Spinal cord (tissue), 10 donors: ENCODE measurements at places on chromosomes 16 and 17. TPM values are rescaled to one million over a fixed set of nuclear protein-coding genes. Genes with fewer than 3 reads are reported as not detected.

The C1QTNF1 gene
- total RNA-seq = 9.0 TPM

DNA sequence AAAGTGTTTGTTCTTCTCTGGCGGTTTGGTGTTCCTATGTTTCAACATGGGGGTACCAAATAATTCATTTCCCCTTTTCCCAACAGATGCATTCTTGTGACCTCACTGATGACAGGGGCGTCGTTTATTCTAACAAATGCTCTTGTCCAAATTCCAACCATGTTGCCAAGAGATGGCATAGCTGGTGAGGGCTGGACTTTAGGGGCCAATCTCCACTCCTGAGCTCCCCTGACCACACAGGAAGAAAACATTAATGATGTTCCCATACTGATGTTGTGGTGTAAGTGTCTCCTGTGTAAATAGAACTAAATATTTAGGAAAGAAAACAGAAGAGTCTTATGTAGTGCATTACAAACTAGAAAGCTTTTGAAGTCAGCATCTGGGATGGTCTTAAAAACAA, 431.6 kb downstream of the CDH13 start:
- no peaks in the 10 kb centered on the region for H3K27me3 ChIP-seq
- H3K4me3 ChIP-seq = no peak overlapping the region
- H3K36me3 ChIP-seq = no peaks in the 10 kb centered on the region
- DNase-seq = no peak
- no peak overlapping the region for H3K27ac ChIP-seq

The SOCS1 gene
- total RNA-seq = 2.1 TPM

The KRT40 gene
- total RNA-seq = 0.40 TPM

DNA sequence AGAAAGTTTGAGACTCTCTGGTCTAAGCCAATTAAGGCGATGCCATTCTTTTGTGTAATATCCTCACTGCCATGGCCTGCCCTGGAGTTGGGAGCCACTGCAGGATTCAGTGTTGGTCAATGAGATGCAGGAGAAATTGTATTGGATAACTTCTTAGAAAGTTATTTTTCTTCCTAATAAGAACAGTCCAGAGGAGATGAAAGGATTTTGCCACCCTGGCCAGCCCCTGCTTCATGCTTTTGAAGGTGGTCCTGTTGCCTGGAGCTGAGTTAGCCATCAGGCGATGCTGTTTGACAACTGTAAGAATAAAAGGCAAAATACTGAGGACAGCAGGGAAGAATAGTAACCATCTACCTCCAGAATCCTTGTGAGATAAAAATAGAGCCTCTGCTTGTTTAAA, 35.4 kb upstream of the CNTNAP4 start:
- H3K4me1 ChIP-seq = no peaks in the 10 kb centered on the region
- H3K27ac ChIP-seq = no peak overlapping the region
- no peak overlapping the region for H3K4me3 ChIP-seq
- H3K36me3 ChIP-seq = no peaks in the 10 kb centered on the region
- no peaks in the 10 kb centered on the region for H3K27me3 ChIP-seq

DNA sequence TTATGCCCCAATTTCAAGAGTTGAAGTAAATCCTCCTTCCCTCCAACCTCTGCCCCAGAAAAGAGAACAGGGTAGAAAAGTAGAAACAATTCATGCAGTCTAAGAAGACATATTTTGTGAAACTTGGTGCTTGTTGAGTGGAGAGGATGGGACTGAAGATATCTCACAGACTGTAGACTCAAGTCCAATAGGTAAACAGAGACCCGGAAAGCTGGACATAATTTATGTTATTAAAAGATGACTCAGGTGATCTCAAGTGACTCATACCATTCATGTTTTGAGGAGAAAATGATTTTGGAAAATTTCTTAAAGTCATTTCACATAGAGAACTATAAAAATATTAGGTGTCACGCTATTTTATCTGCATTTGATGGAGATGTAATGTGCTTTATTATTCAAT, 203.1 kb upstream of the SOX9 start:
- no peaks in the 10 kb centered on the region for H3K36me3 ChIP-seq
- H3K4me1 ChIP-seq = no peaks in the 10 kb centered on the region
- no peaks in the 10 kb centered on the region for H3K27me3 ChIP-seq
- H3K27ac ChIP-seq = no peak overlapping the region

GRCh38 chr17:37661400-37662014, 18.3 kb upstream of the DDX52 start:
- no peak for DNase-seq
- H3K36me3 ChIP-seq = no peaks in the 10 kb centered on the region
- no peak overlapping the region for H3K27ac ChIP-seq
- no peaks in the 10 kb centered on the region for H3K27me3 ChIP-seq
- no peak overlapping the region for H3K4me3 ChIP-seq

DNA sequence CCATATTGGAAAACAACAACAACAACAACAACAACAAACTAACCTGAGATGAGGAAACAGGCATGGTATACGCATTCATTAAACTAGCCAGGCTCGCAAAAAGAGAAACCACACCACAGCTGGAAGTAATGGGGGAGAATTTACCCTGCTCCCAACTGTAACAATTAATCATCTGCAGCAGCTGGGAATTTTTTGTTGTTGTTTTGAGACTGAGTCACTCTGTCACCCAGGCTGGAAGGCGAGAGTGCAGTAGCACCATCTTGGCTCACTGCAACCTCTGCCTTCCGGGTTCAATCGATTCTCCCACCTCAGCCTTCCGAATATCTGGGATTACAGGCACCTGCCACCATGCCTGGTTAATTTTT, 16.3 kb downstream of the PRPSAP1 start:
- DNase-seq = no peak
- no peaks in the 10 kb centered on the region for H3K4me1 ChIP-seq
- no peaks in the 10 kb centered on the region for H3K27me3 ChIP-seq
- H3K36me3 ChIP-seq = peaks cover 15% of the 10 kb centered on the region

GRCh38 chr17:48995974-48996721, 1.0 kb upstream of the IGF2BP1 start:
- peaks cover 45% of the 10 kb centered on the region for H3K27me3 ChIP-seq
- peak overlapping the region; percentile 56 for H3K4me3 ChIP-seq
- DNase-seq = peak; percentile 91
- H3K36me3 ChIP-seq = no peaks in the 10 kb centered on the region

The ANKRD11 gene
- 53.4 TPM for total RNA-seq

DNA sequence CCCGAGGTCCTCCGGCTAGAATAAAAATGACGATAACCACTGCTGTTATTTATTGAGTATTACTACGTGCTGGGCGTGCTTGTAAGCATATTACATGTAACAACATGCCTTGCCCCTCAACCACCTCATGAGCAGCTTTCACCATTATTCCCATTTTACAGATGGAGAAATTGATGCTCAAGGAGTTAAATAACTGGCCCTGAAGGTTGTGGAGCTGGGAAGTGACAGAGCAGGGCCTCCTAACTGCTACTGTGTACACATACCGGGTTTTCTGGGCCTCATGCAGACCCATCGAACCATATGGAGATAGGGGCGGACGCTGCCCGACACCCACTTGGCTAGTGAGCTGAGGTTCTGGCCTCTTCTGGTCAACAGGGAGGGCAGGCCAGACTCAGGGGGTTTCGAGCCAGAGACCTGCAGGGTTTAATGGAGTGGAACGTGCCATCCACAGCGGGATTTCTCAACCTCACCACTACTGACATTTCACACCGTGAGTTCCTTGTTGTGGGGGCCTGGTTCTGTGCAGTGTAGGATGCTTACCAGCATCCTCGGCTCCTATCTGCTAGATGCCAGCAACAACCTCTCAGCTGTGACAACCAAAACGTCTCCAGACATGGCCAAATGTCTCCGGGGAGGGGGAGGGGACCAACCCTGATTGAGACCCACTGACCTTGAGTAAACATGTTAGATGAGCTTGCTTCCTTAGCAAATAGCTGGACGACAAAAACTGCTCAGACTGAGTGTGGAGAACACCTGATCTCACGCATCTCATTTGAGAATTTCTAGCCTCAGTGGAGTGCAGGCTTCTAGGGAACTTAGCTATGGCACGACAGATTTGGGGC, 432.0 kb downstream of the SLC39A11 start:
- no peaks in the 10 kb centered on the region for H3K36me3 ChIP-seq
- no peak for DNase-seq
- peaks cover 39% of the 10 kb centered on the region for H3K4me1 ChIP-seq
- no peaks in the 10 kb centered on the region for H3K27me3 ChIP-seq
- no peak overlapping the region for H3K4me3 ChIP-seq

DNA sequence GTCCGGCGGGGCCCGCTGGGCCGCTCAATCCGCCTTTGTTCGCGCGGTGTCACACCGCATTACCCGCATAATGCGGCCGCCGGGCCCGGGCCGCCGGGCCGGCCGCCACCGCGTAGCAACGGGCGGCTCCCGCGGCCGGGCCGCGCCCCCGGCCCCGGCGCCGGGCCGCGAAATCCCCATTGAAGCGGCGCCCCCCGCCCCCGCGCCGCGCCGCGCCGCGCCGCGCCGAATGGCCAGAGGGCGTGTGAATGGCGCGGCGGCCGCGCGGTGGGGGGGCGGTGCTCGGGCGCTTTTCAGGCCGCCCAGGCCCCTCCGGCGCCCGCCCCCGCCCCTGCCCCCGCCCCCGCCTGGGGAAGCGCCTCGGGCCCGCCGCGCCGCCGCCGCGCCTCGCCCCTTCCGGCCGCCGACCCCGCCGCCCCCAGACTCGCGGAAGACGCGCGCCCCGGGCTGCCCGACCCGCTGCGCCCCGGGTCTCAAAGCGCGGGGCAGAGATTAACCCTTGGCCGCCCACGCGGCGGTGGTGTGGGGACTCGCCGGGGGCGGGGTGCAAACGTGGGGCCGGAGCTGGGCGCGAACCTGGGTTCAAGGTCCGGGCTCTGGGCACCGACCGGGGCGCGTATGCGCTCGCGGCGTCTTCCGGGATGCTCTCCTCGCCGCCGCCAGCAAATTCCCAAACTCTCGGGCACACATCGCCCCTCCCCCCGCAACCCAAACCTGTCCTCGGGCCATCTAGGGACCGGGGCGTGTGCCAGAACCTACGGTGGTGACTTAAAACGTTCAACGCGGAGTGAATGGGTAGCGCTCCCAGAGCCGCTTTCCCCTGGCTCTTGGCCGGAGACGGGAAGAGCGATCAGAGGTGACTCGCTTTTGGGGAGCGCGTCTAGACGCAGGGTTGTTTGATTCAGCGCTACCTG, 46.7 kb downstream of the WNT3 start:
- no peak for DNase-seq
- H3K4me3 ChIP-seq = peak overlapping the region; percentile 40
- peaks cover 41% of the 10 kb centered on the region for H3K4me1 ChIP-seq
- peak overlapping the region; percentile 11 for H3K27ac ChIP-seq
- H3K36me3 ChIP-seq = peaks cover 33% of the 10 kb centered on the region

DNA sequence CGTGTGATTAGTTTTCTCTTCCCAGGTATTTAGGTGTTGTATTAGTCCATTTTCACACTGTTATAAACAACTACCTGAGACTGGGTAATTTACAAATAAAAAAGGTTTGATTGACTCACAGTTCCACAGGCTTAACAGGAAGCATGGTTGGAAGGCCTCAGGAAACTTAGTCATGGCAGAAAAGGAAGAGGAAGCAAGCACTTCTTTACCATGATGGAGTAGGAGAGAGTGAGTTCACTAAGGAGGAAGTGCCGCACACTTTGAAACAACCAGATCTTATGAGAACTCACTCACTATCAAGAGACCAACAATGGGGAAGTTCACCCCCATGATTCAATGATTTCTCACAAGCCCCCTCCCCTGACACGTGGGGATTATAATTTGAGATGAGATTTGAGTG, 1343.7 kb upstream of the GOT2 start:
- no peaks in the 10 kb centered on the region for H3K4me1 ChIP-seq
- no peak overlapping the region for H3K27ac ChIP-seq
- no peaks in the 10 kb centered on the region for H3K36me3 ChIP-seq
- DNase-seq = no peak
- no peak overlapping the region for H3K4me3 ChIP-seq

- DNase-seq = no peak
- peaks cover 5% of the 10 kb centered on the region for H3K36me3 ChIP-seq
- no peaks in the 10 kb centered on the region for H3K27me3 ChIP-seq
- no peak overlapping the region for H3K4me3 ChIP-seq
- no peaks in the 10 kb centered on the region for H3K4me1 ChIP-seq
- H3K27ac ChIP-seq = no peak overlapping the region
These were observed 43.4 kb downstream of the HNF1B start for GRCh38 chr17:37701496-37701898.

- no peak for DNase-seq
- no peak overlapping the region for H3K27ac ChIP-seq
- peaks cover 73% of the 10 kb centered on the region for H3K4me1 ChIP-seq
- H3K4me3 ChIP-seq = peak overlapping the region; percentile 24
- peaks cover 100% of the 10 kb centered on the region for H3K27me3 ChIP-seq
These were observed 2.6 kb downstream of the LHX1 start for GRCh38 chr17:36939802-36940312.

GRCh38 chr17:43679911-43680310, 18.2 kb upstream of the MEOX1 start:
- peaks cover 34% of the 10 kb centered on the region for H3K4me1 ChIP-seq
- H3K27me3 ChIP-seq = no peaks in the 10 kb centered on the region
- H3K27ac ChIP-seq = no peak overlapping the region
- H3K4me3 ChIP-seq = no peak overlapping the region

- H3K4me1 ChIP-seq = peaks cover 43% of the 10 kb centered on the region
- H3K27me3 ChIP-seq = no peaks in the 10 kb centered on the region
- DNase-seq = no peak
- peak overlapping the region; percentile 94 for H3K27ac ChIP-seq
- peaks cover 8% of the 10 kb centered on the region for H3K36me3 ChIP-seq
These were observed 278 bp downstream of the RAB11FIP3 start for GRCh38 chr16:425740-426114.

The SNAI3 gene
- 0.33 TPM for total RNA-seq

DNA sequence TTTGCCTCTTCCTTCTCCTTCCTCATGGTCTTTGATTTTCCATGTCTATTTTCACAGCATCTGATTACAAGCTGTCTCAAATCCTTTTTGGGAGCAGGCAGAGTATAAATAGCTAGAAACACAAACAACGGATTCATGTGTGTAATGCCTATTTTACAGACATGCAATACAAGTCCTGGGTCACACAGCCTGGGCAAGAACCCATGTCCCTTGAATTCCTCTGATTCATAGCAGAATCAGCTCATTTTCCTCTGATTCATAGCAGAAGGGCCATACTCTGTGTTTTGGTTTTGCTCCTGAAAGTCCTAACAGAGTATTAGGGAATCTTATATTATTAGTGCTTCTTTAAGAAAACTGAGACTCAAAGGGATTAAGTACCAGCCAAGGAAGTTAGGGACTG, 71.3 kb downstream of the IRX5 start:
- no peaks in the 10 kb centered on the region for H3K27me3 ChIP-seq
- no peaks in the 10 kb centered on the region for H3K4me1 ChIP-seq

GRCh38 chr17:32485261-32486110, 1.3 kb upstream of the CDK5R1 start:
- H3K4me3 ChIP-seq = peak overlapping the region; percentile 50
- H3K4me1 ChIP-seq = peaks cover 62% of the 10 kb centered on the region
- DNase-seq = no peak
- no peaks in the 10 kb centered on the region for H3K27me3 ChIP-seq
